ENCODE measurements at places on chromosomes 5 and 9. TPM values are rescaled to one million over a fixed set of nuclear protein-coding genes. Genes with fewer than 3 reads are reported as not detected.

- H3K27ac ChIP-seq = no peak overlapping the region
- no peak for DNase-seq
- no peaks in the 10 kb centered on the region for H3K27me3 ChIP-seq
- no peak overlapping the region for H3K4me3 ChIP-seq
Measured at GRCh38 chr5:6772886-6773285, 59.7 kb downstream of the TENT4A start.

DNA sequence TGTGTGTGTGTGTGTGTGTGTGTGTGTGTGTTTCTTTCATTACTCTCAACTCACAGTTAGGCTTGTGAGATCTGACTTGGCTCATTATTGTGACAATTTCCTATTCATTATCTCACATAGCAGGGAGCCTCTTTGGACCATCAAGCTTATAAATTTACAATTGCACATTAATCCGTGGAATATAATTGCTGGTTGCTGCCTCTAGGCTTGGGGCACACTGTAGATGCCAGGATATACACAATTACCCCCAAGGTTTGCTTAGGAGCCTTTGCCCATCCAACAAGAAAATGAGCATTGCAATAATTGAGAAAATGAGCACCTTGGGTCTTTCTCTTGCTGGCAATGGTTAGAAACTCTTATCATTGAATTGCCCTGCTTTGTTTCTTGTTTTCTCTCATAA, 161.6 kb upstream of the DMRTA1 start:
- no peaks in the 10 kb centered on the region for H3K4me1 ChIP-seq
- DNase-seq = peak; percentile 28
- no peaks in the 10 kb centered on the region for H3K36me3 ChIP-seq
- no peaks in the 10 kb centered on the region for H3K27me3 ChIP-seq
- H3K27ac ChIP-seq = no peak overlapping the region
- no peak overlapping the region for H3K4me3 ChIP-seq

ANKRD55 gene
- total RNA-seq = 3.9 TPM

SHISAL2B gene
- 0.30 TPM for total RNA-seq

ABL1 gene
- 59.4 TPM for total RNA-seq

C9orf153 gene
- 1.2 TPM for total RNA-seq

- no peak overlapping the region for H3K4me3 ChIP-seq
- H3K27me3 ChIP-seq = no peaks in the 10 kb centered on the region
- H3K4me1 ChIP-seq = peaks cover 6% of the 10 kb centered on the region
- DNase-seq = no peak
- no peak overlapping the region for H3K27ac ChIP-seq
Measured at GRCh38 chr5:132526290-132526973, 16.9 kb downstream of the IL5 start.

SLC36A2 gene
- total RNA-seq = 0.30 TPM

CDHR2 gene
- total RNA-seq = 0.20 TPM

DNA sequence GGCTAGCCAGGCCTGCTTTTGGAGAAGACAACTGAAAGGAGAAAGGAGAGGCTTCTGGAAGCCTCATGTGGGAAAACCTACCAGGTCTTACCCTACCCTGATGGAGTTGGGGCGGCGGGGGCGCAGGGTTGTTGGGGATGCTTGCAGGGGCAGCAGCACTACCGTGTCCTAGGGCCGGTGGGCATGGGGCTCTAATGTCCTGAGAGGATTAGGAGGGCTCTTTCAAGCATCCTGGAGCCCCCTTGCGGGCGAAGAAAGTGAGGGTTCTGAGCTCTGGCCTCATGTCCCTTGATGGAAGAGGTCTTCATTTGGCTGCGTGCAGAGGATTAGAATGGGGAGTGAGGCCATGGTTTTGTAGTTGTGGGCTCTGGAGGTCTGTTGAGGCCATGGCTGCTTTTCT, 86.9 kb upstream of the PITX1 start:
- H3K4me1 ChIP-seq = no peaks in the 10 kb centered on the region
- no peak overlapping the region for H3K4me3 ChIP-seq
- H3K36me3 ChIP-seq = no peaks in the 10 kb centered on the region
- H3K27ac ChIP-seq = no peak overlapping the region

DNA sequence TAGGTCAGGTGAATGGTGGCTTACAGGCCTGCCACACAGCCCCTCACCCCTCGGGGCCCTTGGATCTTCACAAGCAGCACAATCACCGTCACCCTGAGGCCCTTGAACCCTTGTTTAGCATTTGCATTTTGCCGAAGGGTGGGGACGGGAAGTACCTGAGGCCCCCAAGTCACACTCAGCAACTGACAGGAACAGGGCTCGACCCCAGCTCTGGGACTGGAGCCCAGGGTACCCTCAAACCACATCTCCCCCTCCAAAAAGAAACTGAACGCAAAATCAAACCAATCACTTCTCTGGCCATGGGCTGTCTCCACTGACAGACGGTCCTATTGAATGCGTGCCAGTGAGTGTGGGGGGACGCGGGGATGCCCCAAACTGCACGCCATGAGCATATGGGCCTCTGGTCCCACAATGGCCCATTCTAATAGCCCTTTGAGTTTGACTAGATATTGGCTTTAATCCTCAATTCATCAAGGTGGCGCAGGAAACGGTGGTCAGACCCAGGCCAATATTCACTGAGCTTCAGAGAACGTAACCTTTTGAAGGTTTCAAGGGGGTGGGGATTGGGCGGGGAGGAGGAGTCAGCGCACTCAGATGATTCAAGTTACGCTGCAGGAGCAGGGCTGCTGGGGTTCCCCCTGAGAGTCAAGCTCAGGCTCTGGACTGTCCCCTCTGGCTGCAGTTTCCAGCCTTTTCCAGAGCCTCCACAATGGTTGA, 176.0 kb downstream of the DAB2IP start:
- no peak overlapping the region for H3K4me3 ChIP-seq
- peaks cover 4% of the 10 kb centered on the region for H3K36me3 ChIP-seq
- no peak overlapping the region for H3K27ac ChIP-seq

Measured in spinal cord (tissue), 10 donors.